ENCODE measurements at places on chromosomes 12 and 14. TPM values are rescaled to one million over a fixed set of nuclear protein-coding genes. Genes with fewer than 3 reads are reported as not detected.

The DBX2 gene
- total RNA-seq, result under 0.01 TPM

The E2F7 gene
- total RNA-seq, result 14.1 TPM

The TAS2R8 gene
- total RNA-seq, result not detected

The TGM1 gene
- total RNA-seq, result 1.1 TPM

The NANOG gene
- total RNA-seq, result not detected

The ZC3H10 gene
- 8.2 TPM for total RNA-seq

The BDKRB2 gene
- 77.9 TPM for total RNA-seq

The SLC38A6 gene
- total RNA-seq, result 62.6 TPM

The SLC17A8 gene
- under 0.01 TPM for total RNA-seq

The RERG gene
- total RNA-seq, result not detected

The CEBPE gene
- total RNA-seq, result not detected

The CACNA2D4 gene
- 0.20 TPM for total RNA-seq

The ARG2 gene
- 1.8 TPM for total RNA-seq

The MYF6 gene
- not detected for total RNA-seq

The MYRFL gene
- total RNA-seq, result not detected

The MSI1 gene
- not detected for total RNA-seq

The GAS2L3 gene
- 56.7 TPM for total RNA-seq

The GNG2 gene
- 25.0 TPM for total RNA-seq

The CD4 gene
- 0.73 TPM for total RNA-seq

The KLRD1 gene
- under 0.01 TPM for total RNA-seq

The APOLD1 gene
- total RNA-seq, result 5.1 TPM

The LALBA gene
- total RNA-seq, result not detected

The MGST1 gene
- total RNA-seq, result 293 TPM

The BCL11B gene
- total RNA-seq, result 0.37 TPM
